ENCODE measurements at places on chromosomes 6 and 20. TPM values are rescaled to one million over a fixed set of nuclear protein-coding genes. Genes with fewer than 3 reads are reported as not detected.

The BPIFB4 gene
- not detected for total RNA-seq

The NOX3 gene
- not detected for total RNA-seq

The F13A1 gene
- total RNA-seq, result 3.2 TPM

The PAK5 gene
- 36.1 TPM for total RNA-seq

The RHAG gene
- total RNA-seq, result 0.49 TPM

The RSPH9 gene
- total RNA-seq, result 5.7 TPM

The TRIM40 gene
- not detected for total RNA-seq

The GFOD1 gene
- total RNA-seq, result 27.0 TPM

The PPP1R16B gene
- total RNA-seq, result 10.1 TPM

The PI16 gene
- 0.25 TPM for total RNA-seq

The DYNLRB1 gene
- 28.0 TPM for total RNA-seq
